NCI-H1092 treated with DMSO at 0.1 percent for 48 hours (cell line): ENCODE measurements at places on chromosomes 5 and 9.

- no peak for DNase-seq
These were observed 81.1 kb upstream of the SPRY4 start for GRCh38 chr5:142405814-142406395.

DNA sequence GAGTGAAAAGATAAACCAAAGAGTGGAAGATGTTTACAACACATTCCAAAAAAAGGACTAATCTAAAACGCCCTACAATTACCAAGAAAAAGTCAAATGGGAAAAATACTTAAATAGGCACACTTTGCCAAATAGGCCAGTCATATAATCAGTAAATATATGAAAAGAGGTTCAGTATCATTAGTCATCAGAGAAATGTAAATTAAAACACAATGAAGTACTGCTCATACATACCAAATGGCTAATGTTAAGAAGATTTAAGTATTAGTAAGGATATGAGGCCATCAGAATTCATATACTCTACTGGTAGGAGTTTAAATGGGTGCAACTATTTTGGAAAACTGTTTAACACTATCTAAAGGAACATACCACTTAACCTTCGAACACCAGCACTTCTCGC lies 47.6 kb downstream of the ZDHHC21 start:
- DNase-seq: no peak

GRCh38 chr5:83844449-83845068 lies 123.9 kb upstream of the HAPLN1 start:
- DNase-seq: no peak

- DNase-seq: no peak
These were observed 120.3 kb downstream of the GRIA1 start for GRCh38 chr5:153610811-153611210.

GRCh38 chr9:37419204-37419603 lies 3.3 kb upstream of the GRHPR start:
- DNase-seq: no peak

DNA sequence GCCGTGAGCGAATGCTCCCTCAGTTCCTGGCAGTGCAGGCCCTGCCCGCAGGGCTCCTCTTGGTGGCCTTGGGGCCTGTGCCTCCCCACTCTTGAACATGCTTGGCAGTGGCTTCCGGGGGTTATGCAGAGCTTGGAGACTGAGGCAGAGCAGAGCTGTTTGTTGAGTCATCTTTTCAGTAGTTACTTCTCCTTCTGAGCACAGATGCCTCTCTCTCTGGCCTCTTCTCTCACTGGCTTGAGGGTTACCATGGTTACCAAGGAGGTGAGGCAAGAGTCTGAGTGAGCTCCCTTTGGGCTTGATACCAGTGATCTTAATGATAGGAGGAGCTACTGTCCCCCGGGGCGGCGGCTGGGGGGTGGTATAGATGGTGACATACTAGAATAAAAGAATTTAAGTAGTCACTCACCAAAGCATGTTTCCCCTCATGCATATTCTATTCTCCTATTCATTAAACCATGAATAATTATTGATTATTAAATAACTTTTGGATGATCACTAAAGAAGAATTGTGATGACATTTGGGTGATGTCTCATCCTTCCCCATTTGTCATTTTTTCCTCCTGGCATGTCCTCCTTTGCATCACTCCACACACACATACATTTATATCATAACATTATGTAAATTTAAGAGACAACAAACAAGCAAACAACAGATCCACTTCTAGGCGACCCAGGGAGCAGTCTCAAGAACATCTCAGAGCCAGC lies 111.1 kb downstream of the ARHGAP26 start:
- no peak for DNase-seq

DNA sequence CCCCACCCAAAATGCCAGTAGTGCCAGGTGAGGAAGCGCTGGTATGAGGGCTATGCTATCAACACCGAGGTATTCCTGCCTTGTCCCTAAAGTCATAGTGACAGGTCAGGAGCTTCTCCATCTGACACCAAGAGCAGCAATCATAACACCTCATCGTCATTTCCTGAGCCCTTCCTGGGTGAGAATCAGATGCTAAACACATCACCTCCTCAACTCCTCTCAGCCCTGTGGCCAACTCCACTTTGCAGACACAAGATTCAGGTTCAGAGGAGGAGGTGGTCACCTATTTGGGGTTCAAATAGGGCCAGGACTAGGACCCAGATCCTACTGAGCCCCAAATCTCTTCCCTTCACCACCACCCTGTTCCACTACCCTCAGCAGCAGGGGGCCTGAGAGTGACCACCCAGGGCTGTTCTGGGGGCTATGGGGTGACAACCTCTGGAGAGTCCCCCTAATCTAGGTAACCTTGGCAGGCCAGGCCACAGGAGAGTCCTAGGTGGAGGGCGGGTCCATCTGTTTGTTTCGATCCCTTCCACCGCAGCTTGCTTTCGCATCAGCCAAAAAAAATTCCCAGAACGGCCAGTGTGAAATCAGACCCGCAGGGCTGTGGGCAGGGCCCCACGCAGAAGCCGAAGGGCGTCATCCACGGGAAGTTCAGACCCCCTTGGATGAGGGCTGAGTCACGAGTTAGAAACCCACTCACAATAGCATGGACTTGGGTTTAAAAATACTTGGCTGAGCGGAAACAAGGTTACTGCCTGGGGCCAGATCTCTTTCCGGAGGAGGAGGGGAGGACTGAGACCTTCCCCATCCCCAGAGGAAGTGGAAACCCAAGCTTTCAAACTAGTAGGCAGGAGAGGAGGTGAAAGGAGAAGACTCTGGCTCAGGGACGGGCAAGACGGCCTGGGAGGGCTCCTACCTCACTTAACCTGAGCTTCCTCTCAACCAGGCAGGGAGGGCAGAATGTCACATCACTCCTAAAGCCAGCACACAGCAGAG lies 8.7 kb downstream of the STK10 start:
- no peak for DNase-seq

GRCh38 chr9:104992659-104993058 lies 64.7 kb upstream of the ABCA1 start:
- no peak for DNase-seq

DNA sequence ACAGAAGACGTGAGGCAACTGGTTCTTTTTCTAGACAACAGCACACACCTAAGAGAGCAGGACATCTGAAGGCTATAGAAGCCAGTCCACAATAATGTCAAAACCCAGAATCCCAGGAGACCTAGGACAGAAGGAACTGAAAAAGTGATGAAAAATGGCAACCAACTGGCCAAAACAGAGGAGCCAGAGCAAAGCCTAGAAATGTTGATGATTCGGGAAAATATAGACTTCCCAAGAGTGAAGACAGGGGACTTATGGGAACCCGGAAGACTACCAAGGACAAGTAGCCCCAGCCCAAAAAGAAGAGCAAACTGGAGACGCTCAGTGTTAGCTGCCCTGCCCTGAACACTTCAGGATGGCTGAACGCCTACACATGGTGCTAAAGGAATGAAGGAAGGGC lies 43.4 kb upstream of the ZNF366 start:
- no peak for DNase-seq

DNA sequence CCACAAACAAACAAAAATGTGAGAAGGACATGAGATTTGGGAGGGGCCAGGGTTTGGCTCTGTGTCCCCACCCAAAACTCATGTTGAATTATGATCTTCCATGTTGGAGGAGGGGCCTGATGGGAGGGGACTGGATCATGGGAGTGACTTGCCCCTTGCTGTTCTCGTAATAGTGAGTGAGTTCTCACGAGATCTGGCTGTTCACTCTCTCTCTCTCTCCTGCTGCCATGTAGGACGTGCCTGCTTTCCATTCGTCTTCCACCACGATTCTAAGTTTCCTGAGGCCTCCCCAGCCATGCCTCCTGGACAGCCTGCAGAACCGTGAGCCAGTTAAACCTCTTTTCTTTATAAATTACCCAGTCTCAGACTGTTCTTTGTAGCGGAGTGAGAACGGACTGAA lies 118.7 kb downstream of the RXRA start:
- DNase-seq: no peak

DNA sequence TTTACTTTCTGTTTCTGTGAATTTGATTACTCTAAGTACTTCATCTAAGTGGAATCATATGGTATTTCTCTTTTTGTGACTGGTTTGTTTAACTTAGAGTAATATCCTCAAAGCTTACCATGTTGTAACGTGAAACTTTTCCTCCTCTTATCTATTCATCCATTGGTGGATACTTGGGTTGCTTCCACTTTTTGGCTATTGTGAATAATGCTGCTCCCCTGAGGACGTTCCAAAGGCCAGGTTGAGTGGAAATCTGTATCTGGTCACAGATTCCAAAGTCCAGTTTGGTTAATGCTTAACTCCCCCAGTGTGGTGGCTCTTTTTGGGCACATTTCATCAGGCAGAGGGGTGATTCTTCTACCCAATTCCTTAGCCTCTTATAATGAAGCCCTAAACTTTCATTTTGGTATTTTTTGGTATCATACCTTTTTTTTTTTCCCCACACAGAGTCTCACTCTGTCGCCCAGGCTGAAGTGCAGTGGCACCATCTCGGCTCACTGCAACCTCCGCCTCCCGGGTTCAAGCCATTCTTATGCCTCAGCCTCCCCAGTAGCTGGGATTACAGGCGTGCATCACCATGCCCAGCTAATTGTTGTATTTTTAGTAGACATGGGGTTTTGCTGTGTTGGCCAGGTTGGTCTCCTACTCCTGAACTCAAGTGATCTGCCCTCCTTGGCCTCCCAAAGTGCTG lies 65.4 kb downstream of the CMYA5 start:
- no peak for DNase-seq
